Left renal pelvis (tissue), 4 donors: ENCODE measurements at places on chromosomes 5 and 9. TPM values are rescaled to one million over a fixed set of nuclear protein-coding genes. Genes with fewer than 3 reads are reported as not detected.

DNA sequence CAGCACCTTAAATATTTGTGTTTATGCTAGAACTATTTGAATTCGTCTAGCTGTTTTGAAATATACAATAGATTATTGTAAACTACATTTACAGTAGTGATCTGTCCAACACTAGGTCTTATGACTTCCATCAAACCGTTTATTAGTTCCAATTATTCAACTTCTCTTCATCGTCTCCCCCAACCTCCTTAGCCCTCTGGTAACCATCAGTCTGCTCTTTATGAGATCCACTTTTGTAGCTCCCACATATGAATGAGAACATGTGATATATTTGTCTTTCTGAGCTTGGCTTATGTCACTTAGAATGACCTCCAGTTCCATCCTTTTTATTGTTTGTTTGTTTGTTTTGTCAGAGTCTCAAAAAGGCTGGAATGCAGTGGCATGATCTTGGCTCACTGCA, 11.8 kb downstream of the DMXL1 start:
- DNase-seq, result no peak

DNA sequence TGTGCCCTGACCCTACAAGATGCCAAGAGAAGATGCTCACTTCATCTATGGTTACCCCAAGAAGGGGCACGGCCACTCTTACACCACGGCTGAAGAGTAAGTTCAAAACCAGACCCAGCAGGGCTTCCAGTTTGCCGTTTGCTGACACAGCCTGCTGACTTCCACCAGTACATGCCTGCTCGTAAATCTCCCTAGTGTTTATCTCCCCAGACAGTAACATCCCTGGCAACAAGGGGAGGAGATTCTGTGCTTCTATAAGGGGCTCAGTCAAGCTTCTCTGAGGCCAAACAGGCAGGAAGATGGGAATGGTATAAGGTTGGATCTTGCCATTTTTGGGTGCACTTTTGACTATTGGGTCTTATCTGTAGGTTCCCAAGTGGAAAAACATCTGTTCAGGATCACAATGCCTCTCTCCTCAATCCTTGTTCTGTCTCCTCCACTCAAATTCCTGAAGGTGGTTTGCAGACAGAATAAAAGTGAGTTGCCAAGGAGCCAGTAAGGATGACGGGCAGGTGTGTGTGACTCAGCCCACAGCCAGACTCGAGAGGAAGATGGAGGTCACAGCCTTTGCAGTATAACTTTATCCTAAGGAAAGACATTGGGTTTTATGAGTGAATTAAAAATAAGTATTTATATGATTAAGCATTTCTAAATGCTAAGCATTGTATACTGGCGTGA, 1.9 kb downstream of the MLANA start:
- peak; percentile 39 for DNase-seq

The AQP7 gene
- polyA plus RNA-seq, result 24.5 TPM

DNA sequence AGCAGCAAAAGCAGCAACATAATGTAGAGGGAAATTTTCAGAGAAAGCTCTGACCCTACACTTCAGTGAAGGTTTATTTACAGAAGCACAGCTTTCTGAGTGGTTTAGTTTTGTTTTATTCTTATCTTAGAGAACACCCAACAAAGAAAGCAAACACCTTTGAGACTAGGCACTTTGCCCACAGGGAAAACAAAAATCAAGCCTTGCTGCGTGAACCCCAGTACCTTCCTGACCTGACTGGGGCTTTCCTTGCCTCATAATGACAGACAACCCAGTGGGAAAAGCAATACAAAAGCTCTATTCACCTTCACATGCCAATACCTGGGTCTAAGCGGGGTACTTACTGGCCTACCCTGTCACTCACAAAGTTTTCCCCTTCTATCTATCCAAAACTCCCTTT, 189.8 kb downstream of the HINT1 start:
- no peak for DNase-seq

DNA sequence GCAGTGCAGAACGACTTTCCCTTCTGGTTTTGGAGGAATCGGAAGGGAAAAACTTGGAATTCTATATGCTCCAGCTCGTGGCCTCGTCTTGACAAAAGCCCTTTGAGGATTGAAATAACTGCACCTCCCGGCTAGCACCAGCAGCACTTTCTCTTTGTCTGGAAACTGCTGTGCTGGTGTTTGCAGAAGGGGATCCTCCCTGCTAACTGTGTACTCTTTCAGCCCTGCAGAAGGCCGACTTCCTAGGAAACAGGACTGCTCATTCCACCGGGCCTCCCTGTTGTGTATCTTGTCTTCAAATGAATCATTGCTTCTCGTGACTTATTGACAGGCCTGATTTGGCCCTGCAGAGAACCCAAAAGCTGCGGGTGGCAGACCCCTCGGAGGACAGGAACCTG, 23.6 kb downstream of the STC2 start:
- no peak for DNase-seq

GRCh38 chr5:155017610-155018009, 4.1 kb downstream of the KIF4B start:
- DNase-seq, result no peak

The NEURL1B gene
- 14.8 TPM for polyA plus RNA-seq

DNA sequence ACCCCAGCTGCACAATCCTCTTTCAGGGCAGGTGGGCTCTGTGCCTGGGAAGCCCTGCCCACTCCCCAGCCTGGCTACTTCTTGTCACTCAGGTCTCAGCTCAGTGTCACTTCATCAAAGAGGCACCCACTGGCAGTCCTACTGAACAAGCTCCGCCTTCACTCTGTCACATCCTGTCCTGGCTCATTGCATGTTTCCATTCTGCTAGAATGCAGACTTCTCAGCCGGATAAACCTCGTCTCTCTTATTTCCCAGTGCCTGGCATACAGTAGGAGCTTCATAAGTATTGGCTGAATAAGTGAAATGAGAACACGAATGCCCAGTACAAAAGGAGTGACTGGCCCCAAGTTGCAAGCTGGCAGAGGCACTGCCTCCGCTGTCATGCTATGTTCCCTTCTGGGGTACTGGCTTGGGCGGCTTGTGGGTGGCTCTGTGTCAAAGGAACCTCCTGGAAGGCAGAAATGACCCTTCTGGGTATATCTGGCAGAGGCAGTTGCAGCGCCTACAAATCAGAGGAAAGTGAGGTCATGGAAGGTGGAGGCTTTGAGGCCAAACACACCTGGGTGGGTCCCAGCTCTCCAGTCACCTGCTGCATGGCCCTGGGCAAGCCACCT, 98.3 kb upstream of the PHYKPL start:
- no peak for DNase-seq

The PCDHB6 gene
- 3.1 TPM for polyA plus RNA-seq

- no peak for DNase-seq
Measured at GRCh38 chr5:166324372-166324771, 1967.1 kb upstream of the WWC1 start.

DNA sequence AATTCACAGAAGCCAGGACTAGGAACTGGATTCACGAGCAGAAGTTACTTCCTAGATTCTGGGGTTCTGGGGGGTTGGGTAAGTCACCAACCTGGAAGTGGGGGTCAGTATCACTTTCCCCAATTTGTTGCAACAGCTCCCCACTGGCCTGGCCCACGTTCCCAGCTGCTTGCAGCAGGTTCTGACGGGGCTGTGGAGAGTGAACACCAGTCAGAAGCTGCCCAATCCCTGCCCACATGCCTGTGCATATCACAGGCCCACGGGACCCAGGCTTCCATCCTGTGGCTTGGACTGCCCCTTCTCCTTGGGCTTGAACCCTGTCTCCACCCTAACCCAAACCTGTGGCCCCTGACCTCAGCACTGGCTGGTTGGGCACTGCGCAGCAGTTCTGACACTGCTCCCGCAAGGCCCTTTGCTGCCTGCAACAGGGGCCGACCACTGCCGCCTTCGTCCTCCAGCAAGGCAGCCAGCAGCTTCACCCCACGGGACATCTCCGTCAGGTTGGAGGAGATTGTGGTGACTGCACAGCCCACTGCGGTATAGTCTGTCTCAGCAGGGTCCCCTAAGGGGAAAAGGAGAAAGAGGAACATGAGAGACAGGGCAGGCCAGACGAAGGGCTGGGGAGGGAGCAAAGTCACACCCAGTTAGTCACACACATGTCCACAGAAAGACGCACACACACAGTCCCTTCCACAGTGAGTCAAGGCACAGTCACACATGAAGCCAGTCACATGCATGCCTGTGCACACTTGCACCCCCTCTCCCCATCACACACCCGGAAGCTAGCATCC, 13.1 kb downstream of the TLN1 start:
- DNase-seq, result no peak

GRCh38 chr5:936149-937144, 43.8 kb downstream of the TRIP13 start:
- DNase-seq, result no peak

DNA sequence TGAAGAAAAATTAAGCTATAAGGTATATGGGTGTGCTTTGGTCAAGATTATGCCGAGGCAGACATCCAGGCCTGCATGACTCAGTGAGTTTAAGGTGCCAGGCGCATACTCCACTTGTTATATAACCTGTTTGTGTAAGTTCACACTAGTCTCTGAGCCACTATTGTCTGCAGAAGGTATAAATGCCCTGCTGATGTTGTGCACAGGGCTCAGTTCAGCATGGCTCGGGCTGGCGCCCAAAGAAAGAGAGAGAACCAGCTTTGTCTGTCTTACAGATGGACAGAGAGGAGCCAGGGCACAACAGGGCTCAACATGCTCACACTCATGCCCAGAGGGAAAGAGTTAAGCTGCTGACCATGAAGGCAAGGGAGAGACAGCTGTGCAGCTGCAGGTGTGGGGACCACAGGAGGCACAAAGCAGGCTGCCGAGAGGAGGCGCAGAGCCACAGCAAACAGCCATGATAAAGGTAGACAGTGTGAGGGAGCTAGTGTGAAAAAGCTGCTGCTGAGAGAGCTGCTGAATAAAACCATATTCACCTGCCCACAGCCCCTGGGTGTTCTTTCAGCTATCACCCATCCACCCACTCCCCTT, 1587.6 kb upstream of the C9orf72 start:
- no peak for DNase-seq
